Aorta (tissue), 5 donors: ENCODE measurements at places on chromosomes 4 and X.

GRCh38 chrX:67613366-67613765, 69.5 kb downstream of the AR start:
- no peaks in the 10 kb centered on the region for H3K36me3 ChIP-seq
- no peaks in the 10 kb centered on the region for H3K4me1 ChIP-seq
- H3K27ac ChIP-seq = no peak overlapping the region
- no peak overlapping the region for H3K4me3 ChIP-seq

DNA sequence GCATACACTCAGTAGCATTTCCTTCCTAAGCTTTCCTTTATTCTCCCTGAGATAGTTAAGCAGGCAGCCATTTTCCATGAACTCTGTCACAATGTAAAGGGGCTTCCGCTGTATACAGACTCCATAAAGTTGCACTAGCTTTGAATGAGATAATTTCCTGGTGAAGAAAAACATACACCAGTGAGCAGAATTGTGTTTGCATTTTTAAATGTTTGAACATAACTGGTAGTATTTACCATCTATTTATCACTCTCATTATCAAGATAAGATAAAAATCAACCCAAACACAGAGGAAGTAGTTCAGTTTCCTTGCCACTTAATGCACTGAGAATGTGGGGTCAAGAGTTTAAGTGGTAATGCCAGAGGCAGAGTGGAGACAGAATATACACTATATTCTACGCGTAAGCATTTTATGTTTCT, 54.1 kb downstream of the TXK start:
- H3K4me1 ChIP-seq = no peaks in the 10 kb centered on the region
- H3K27me3 ChIP-seq = no peaks in the 10 kb centered on the region
- no peak overlapping the region for H3K4me3 ChIP-seq

- H3K4me1 ChIP-seq = peaks cover 2% of the 10 kb centered on the region
- no peaks in the 10 kb centered on the region for H3K27me3 ChIP-seq
- H3K27ac ChIP-seq = no peak overlapping the region
- no peak for DNase-seq
- H3K36me3 ChIP-seq = no peaks in the 10 kb centered on the region
These were observed 7.5 kb downstream of the SMIM10 start for GRCh38 chrX:134998246-134998645.

DNA sequence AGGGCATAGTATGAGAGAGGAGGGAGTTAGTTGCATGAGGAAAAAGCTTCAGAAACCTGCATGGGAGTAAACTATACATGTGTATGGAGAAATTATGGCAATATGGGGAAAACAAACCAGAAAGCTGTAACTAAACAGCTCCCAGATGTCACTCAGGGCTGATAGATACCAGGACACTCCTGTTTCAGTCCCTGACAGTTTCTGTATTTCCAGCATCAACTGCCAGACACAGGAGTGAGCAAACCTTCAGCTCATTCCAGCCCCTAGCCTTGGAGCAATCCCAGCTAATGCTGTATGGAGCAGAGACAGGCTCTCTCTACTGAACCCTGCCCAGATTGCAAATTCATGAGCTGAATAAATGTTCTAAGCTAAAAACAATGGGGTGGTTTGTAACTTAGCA, 382.9 kb upstream of the MAGEB18 start:
- no peaks in the 10 kb centered on the region for H3K36me3 ChIP-seq
- DNase-seq = no peak
- H3K27ac ChIP-seq = no peak overlapping the region
- H3K4me3 ChIP-seq = no peak overlapping the region

GRCh38 chr4:121299367-121299766, 81.5 kb downstream of the QRFPR start:
- no peak overlapping the region for H3K4me3 ChIP-seq
- no peaks in the 10 kb centered on the region for H3K4me1 ChIP-seq
- no peak overlapping the region for H3K27ac ChIP-seq
- DNase-seq = no peak

GRCh38 chrX:124217304-124218251, 114.9 kb upstream of the TEX13D start:
- no peaks in the 10 kb centered on the region for H3K36me3 ChIP-seq
- H3K4me3 ChIP-seq = no peak overlapping the region
- H3K27ac ChIP-seq = no peak overlapping the region
- no peak for DNase-seq
- H3K4me1 ChIP-seq = no peaks in the 10 kb centered on the region
- H3K27me3 ChIP-seq = no peaks in the 10 kb centered on the region

DNA sequence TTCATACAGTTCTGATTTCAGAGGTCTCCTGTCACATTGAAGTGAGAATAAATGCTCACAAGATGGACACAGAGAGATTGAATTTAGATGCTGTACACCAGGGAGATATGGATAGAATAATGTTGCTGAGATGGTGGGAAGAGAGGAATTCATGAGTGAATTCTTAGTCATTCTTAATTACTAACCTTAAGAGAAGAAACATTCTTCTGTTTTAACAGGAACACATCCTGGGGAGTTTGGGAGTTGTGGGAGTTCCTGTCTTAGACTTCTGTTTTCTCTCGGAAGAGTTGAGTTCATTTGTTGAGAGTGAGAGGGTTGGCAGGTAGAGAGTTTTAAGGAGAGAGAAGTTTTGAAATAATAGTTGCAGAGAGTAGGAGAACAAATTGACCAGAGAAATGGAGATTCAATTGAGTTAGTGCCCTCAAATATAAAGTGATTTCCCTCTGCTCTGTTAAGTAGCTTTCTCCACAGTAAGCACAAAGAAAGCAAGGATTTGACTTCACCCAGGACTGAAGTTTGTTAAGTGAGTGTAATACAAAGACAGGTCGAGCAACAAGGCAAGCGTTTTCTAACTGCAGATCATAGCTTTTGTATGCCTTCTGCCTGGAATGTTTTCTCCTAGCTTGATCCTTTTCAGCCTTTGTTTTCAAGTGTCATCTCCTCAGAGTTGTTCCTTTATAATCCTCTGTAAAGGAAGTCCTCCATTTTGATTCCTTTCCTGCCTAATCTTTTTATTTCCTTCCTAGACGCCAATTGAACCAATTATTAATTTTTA, 205.9 kb downstream of the RAPGEF2 start:
- H3K4me1 ChIP-seq = no peaks in the 10 kb centered on the region
- H3K27me3 ChIP-seq = no peaks in the 10 kb centered on the region
- no peaks in the 10 kb centered on the region for H3K36me3 ChIP-seq
- no peak overlapping the region for H3K27ac ChIP-seq
